ENCODE measurements at places on chromosomes 1 and 21. TPM values are rescaled to one million over a fixed set of nuclear protein-coding genes. Genes with fewer than 3 reads are reported as not detected.

The HPDL gene
- polyA plus RNA-seq, result 1.8 TPM

The AQP10 gene
- polyA plus RNA-seq, result not detected

The AGT gene
- polyA plus RNA-seq, result 17.9 TPM

The WNT2B gene
- polyA plus RNA-seq, result 4.0 TPM

The KIF21B gene
- polyA plus RNA-seq, result 1.1 TPM

The TMEM52 gene
- polyA plus RNA-seq, result 134 TPM

The GNAT2 gene
- not detected for polyA plus RNA-seq

The CCDC181 gene
- 1.1 TPM for polyA plus RNA-seq

The SPATA6 gene
- 10.8 TPM for polyA plus RNA-seq

The AIM2 gene
- polyA plus RNA-seq, result 0.40 TPM
